ENCODE measurements at places on chromosomes 16 and 17.
A peak's percentile ranks its signal among the peaks of the same experiment; 100 is the strongest.

DNA sequence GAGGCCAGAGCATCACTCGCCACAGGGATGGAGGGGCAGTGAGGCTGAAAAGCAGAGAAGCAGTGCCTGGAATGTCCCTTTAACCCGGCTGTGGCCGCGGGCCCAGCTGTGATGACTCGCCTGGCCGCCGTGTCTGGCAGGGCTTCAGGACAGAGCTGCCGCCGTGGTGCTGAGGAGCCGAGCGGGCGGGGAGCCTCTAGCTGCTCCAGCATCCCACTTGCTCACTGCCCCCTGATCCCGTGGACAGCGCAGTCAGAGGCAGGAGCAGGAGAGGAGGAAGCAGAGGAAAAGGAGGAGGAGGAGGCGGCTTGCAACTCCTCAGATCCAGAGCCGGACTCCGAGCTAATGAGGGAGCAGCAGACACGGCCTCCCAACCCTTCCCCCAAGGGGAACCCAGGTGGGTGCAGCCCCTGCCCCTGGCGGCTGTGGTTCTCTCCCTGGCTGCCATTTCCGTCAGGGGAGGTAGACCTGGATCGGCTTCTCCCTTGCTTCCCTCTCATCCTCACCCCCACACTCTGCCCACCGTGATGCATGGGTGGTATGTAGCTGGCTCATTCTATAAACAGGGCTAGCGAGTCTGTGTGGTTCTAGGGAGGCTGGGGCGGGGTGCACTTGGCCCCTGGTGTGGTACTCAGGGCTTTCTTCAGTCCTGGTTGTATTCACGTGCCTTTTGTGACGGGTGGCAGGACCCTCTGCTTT lies 165.7 kb downstream of the CMIP start:
- DNase-seq = no peak

GRCh38 chr17:31608659-31609254 lies 217.3 kb downstream of the RAB11FIP4 start:
- DNase-seq = no peak

DNA sequence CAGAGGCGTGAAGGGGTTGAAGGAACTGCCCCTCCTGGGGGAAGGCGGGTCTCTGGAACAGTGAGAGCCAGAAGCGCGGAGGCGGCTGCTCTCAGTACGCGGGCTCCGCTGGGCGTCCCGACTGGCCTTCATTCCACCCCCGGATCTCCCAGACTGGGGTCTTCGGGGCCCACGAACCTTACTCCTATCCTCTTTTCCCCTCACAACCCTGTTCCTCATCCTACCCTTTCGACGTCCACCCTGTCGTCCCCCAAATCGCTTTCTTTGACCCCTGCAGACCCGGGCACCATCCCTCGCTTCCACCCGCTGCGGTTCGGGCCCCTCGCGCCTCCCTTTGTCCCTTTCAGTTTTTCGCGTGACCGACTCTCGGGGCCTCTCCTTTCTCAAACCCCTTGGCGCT lies 2114.6 kb downstream of the TP53TG3F start:
- DNase-seq = no peak

- DNase-seq = no peak
Observed at GRCh38 chr17:58289869-58290268, 9.1 kb upstream of the MPO start.

DNA sequence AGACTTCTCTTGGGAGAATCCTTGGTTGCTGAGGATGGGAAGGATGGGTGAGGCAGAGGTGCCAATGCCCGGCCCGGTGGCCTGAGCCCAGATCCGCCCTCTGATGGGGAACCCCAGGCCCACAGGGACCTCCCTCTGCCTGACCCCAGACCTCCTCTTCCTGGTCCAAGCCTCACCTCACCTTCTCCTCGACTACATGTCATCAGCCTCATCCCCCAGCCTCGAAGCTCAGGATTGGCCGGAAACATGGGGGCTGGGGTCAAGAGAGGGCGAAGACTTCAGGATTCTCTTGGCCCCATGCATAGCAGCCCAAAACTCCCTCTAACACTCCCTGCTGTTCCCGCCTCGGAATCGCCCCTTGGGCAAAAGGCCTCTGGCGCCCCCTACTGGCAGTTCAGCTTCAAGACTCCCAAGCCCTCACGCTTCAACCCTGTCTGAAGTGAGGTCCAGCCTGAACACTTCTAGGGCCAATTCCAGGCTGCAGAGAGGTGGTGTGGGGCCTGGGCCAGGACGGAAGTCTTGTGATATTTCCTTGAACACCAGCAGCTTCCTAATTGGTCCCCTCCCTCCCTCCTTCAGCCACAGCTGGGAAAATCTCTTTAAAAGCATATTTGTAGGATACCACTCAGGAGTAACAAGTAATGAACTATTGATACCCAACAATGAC lies 47.2 kb downstream of the ARHGAP27 start:
- DNase-seq = peak; percentile 80

DNA sequence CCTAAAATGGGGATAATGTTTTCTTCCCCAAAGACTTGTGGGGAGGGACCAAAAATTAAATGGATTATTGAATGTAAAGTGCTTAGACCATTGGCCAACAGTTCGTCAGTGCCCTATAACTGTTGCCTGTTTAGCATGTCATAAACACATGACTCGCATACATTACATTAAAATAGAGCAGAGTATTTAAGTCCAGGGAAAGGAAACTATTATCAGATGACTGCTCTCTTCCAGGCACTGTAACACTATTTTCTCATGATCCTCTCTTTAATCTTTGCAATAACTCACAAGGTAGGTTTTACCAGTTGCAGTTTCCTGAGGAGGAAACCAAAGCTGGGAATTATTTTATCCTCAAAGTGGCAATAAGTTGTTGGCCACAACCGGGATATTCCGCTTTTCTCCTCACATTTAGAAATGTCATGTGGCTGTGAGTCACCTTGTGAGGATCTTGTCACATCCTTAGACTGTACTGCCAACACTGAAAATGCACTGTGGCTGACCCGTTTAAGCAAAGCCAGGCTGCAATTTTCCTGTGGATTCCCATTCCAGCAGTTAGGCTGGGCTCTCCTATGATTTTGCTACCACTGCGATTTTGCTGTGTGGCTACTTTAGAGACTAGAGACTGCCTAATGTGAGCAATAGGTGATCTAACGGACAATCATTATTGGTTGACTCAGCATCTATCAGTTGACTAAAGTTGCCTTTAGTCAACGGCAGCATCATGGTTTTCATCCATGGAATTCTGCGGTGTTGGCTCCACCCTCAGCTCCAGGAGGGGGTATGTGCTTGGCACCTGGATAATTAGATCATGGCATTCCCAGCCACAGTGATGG lies 58.3 kb upstream of the DHX40 start:
- DNase-seq = no peak

DNA sequence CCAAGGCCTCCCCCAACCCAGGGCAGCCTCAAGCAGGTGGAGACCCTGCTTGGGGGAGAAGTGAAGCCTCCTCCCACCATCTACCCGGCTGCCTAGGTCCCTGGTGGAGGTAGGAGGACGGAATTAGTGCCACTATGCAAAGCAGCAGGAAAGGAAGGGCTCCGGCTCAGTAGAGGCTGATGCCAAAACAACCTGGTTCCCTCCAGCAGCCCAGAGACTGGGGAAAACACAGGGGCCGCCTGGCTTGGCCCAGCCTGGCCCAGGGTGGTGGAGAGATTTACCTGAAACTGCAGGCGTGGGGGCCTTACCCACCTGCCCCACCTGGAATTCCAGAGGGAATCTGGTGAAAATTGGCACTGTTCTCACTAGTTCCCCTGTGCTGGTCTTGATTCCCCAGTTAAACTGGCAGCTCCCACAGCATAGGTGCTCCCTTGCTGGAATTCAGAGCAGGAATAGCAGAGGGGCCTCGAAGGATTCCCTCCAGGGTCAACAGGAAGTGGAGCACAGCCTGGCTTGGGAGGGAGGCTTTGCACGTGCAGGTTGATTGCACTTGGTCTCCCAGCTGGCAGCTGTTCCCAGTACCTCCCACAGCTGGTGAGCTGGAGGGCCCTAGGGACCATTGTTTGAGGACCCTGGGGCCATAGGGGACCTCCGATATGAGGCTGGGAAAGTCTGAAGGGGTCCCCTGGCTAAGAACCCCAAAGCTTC lies 4.5 kb downstream of the CD79B start:
- no peak for DNase-seq

- no peak for DNase-seq
Observed at GRCh38 chr17:2380950-2381649, 19.8 kb downstream of the MNT start.

DNA sequence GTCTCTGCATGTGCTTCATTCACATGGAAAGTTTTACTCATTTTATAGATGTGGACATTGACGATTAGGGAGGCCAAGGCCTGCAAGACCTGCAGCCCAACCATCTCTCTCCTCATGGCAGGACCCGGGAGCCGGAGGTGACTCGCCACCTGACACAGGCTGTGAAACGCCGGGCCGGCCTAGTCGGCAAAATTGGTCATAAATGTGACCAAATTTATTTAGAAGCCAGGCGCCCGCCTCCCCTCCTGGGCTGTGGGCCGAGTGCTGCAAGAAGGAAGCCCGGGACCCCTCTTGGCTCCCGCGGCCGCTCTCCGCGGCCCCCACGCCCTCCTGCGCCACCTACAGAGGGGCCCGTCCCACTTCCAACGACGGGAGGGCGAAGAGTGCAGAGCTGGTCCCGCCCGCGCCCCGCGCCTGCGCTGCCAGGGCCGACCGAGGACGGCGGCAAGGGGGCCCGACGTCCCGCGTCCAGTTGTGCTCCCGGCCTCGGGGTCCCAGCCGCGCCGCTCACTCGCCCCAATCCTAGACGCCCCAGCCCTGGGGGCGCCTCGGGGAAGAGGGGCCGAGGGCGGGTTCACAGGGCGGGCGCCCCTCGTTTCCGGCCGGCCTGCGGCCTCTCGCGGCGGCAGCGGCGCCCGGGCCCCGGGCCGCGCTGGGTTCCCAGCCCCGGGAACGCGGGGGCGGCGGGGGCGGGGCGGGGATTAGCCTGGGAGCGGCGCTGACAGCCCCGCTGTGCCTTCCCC lies 47.5 kb downstream of the WNT3 start:
- DNase-seq = peak; percentile 42

- DNase-seq = no peak
Observed at GRCh38 chr17:10114931-10115535, 83.4 kb downstream of the GAS7 start.

DNA sequence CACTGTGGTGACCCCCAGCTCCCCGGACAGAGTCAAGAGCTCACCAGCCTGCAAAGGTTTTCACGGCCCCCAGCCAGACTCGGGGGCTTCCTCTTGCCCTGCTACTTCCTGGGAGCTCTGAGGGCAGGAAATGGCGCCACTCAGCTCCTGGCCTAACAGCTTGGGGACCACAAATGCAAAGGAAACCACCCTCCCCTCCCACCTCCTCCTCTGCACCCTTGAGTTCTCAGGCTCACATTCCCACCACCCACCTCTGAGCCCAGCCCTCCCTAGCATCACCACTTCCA lies 375 bp upstream of the SPN start:
- no peak for DNase-seq

DNA sequence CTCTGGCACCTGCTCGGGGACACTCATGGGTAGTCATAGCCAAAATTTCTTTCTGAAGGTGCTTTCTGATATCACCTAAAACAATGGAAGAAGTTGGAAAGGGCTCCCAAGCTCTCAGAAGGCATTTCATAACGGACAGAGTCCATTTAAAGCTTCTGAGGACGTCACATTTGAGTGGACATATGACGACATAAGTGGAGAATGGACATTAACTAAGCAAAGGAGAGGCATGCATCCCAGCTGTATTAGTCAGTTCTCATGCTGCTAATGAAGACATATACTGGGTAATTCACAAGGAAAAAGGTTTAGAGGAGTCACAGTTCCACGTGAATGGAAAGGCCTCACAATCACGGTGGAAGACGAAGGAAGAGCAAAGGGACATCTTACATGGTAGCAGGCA lies 260.2 kb upstream of the DYNLRB2 start:
- no peak for DNase-seq

GRCh38 chr16:48138543-48138942 lies 17.2 kb downstream of the ABCC12 start:
- no peak for DNase-seq

DNA sequence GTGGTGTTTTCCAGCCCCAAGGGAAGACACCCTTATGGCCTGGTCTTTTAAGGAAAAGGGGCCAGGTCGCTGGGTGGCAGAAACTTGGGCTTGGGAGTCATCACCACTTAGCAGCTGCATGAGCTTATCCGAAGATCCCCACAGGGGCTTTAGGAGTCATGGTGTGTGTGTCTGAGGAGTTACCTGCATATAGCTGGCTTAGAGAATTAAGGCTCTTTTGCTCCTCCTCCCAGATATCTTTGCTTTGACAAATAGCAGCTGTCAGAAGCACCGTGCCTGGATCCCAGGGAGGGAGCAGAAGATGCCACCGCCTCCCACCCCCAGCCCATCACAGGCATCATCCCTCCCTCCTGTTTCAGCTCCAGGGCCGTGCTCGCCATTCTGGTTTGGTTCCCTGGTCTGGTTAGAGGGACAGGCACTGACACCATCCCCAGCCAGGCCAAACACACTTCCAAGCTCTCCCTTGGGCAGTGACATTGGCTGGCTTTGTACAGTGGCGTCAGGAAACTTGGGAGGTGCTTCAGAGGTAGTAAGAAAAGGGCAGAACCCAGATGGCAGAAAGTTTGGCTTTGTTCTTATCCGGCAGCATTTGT lies 17.4 kb downstream of the LDHD start:
- no peak for DNase-seq

- DNase-seq = no peak
Observed at GRCh38 chr16:84514295-84514873, 9.9 kb upstream of the MEAK7 start.

DNA sequence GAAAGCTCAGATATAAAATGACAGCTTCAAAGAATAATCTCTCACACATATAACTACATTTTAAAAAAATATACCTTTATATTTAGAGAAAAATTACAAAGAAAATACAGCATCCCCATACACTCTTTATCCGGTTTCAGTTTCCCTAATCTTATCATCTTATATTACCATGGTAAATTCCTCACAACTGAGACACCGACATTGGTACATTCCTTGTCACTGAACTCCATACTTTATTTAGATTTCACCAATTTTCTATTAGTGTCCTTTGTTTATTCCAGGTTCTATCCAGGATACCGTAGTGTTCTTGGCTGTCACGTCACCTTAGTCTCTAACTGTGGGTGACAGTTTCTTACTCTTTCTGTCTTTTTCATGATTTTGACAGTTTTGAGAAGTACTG lies 22.0 kb upstream of the ABCA10 start:
- DNase-seq = no peak

DNA sequence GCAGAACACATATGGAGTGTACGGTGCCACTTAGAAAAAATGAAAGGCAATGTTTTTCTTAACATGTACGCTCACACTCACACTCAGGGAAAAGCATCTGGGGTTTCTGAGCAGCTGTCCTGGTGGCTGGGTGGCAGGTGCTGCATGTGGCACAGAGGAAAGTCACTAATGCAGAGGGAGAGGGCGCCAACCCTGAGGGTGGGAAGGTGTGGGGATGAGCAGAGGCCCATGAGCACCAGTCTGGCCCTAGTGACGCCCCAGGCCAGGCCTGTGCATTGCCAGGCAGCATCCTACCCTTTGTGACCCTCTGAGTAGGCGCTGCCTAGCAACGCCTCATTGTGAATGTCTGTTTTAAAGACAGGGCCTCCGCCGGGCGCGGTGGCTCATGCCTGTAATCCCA lies 19.1 kb upstream of the LCMT1 start:
- no peak for DNase-seq

Data from progenitor cell of endocrine pancreas (in vitro differentiated cells).